ENCODE measurements at places on chromosomes 4 and X.

DNA sequence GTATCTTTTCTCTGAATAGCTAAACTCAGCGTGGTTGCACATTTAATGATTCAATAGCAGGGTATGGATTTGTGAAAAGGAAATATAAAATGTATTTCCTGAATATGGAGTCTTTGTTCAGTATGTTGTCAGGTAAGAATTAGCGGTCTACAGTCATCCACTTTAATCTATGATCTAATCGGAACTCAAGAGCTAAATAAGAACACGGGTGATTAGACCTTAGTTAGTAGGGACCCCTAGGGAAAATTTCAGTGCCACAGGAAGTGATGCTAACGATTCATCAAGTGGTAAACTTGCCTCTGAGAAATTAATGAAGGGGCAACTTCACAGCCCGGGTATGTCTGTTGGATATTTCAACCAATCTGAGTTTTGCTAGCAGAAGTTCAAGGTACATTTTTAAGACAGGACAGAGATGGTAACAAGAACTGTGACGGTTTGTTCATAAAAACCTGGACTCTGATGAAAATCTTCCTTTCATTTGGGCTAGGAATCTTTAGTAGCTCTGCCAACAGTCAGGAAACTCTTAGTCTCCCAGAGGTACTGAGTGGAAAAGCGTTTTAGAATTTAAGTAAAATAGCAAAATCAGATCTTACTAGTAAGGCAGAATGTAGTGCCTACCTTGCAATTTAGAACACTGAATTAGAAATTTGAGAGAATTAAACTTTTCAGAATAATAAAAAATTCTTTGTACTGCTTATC, 47.1 kb downstream of the PCDH7 start:
- no peak for DNase-seq

- DNase-seq, result no peak
These were observed 3.0 kb downstream of the MEPE start for GRCh38 chr4:87835743-87836142.

DNA sequence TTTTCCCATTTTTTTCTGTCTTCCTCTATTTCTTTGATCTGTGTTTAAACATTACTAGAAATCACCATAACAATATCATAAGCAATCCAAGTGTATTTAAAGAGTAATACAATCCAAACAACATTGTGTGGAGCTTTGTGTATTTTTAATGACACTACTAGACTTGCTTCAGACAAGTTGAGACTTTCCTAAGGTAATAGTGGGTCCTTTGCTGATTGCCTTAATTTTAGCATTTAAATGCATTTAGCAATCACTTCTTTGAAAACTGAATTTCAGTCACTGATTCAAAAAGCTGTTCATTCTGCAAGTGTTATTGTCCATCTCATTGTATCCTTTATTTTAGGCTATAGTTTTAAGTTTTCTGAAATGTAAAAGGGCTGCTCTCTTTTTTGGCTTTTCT, 804.8 kb downstream of the ADGRL3 start:
- no peak for DNase-seq

DNA sequence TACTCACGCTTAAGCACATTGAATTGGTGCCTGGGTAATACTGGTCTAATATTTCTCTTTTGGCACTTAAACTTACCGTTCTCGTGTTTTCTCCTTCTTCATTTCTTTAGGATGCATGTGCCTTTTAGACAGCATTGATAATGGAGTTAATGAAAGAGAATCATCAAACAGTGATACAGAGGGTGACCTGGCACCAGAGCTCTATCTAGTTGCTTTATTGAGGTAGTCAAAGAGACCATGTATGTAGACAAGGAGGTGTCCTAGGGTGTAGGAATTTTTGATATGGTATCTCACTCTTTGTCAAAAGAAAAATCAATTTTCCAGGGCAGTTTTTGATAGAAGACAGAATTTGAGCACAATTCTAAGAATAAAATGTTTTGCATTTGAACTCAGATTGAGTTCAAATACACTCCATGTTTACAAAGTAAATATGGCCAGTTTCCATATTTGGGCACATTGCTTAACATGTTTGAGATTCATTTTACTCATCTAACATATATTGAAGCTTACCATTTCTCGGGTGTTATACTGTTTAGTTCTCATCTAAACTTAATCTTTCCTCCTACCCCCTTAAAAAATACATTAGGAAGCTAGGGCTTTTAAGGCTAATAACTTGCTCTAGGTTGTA, 92.0 kb downstream of the WWC2 start:
- no peak for DNase-seq

DNA sequence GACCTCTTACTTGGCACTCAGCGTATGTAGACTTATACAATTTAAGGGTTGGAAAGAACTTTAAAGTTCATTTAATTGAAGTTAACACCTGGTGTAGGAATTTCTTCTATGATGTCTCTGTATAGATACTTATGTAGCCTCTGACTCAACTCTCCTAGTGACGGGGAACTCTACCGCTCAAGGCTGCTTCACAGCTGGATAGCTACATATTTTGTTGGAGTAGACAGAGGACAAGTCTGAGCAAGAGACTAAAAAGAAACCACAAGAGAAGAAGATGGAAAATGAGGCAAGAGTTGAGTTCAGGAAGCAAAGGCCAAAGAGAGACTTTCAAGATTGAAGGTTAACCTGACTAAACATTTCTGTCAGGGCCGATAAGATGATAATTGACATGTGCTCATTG, 52.6 kb downstream of the GPR50 start:
- no peak for DNase-seq

GRCh38 chr4:185357211-185357610, 38.5 kb downstream of the LRP2BP start:
- no peak for DNase-seq

GRCh38 chr4:55366621-55367020, 20.6 kb downstream of the SRD5A3 start:
- no peak for DNase-seq

DNA sequence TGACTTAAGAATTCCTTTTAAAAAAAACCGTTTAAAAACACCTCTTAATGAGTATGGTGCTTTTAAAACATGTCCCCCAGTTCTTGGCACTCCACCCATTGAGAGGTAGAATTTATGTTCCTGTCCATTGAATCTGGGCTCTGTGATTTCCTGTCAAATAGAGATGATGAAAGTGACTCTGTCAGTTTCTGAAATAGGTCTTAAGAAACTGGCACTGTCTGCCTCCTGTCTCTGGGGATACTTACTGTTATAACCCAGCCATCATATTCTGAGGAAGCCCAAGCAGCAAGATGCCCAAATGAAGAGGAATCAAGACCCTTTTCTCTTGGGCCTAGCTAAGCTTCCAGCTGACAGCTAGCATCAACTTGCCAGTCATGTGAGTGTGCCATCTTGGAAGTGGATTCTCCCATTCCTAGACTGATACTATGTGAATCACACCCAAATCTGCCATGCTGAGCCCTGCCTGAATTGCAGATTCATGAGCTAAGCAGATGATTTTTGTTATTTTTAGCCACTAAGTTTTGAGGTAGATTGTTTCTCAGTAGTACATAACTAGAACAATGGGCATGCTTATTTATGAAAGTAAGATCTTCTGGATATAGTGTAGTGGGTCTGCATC, 22.8 kb downstream of the C4orf54 start:
- DNase-seq, result no peak

DNA sequence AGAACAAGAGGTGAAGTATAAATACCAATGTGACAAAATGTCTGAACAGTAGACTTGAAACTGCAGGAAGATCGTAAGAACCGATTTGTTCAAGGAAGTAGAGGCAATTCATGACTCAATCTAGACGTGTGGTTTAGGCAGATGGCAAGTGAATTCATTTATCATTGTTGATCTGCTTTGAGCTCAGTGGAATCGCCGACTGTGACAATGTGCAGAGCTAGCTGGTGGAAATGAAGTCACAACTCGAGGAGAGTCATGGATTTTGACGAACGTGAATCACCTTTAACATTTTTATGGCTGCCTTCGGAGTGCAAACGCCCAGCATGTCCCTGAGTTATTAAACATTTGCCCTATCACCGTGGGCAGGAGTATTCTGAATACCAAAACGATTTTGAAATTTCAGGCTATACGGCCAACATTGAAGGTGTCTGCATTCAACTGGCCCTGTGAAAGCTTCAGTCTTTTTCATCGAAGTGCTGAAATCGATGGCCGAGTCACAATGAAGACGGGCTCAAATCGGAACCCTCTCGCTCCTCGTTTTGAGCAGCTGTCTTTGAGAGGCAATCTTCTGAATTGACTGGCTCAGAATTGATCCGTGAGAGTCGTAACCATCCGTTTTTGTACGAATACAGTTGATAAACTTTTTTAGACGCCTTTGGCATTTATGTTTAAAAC, 689 bp upstream of the OGT start:
- peak; percentile 59 for DNase-seq

DNA sequence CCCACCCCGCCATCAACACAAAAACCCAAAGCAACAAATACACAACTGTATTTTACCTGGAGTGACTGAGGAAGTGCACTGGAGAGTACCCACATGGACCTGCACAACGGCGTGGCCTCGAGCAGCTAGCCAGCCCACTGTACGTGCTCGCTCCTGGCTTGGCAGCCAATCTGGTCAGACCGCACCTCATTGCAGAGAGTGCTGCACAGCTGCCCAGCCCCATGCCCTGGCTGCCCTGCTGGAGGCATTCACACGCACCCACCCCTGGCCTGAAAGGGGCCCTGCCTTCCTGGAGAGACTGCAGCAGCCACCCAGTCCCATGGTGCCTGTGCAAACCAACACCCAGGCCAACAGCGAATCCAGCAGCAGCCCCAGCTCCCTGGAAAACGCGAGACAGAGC, 116.3 kb downstream of the GALNTL6 start:
- no peak for DNase-seq

DNA sequence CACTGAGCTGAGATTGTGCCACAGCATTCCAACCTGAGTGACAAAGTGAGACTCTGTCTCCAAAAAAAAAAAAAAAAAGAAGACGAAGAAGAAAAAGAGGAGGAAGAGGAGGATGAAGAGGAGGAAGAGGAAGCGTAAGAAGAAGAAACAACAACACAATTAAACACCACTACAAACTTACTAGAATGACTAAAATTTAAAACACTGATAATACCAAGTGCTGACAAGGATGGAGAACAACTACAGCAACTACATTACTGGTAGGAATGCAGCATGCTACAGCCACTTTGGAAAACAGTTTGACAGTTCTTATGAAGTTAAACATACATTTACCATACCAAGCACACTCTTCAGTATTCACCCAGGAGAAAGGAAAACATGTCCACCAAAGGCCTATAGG, 24.1 kb downstream of the LRBA start:
- DNase-seq, result no peak

DNA sequence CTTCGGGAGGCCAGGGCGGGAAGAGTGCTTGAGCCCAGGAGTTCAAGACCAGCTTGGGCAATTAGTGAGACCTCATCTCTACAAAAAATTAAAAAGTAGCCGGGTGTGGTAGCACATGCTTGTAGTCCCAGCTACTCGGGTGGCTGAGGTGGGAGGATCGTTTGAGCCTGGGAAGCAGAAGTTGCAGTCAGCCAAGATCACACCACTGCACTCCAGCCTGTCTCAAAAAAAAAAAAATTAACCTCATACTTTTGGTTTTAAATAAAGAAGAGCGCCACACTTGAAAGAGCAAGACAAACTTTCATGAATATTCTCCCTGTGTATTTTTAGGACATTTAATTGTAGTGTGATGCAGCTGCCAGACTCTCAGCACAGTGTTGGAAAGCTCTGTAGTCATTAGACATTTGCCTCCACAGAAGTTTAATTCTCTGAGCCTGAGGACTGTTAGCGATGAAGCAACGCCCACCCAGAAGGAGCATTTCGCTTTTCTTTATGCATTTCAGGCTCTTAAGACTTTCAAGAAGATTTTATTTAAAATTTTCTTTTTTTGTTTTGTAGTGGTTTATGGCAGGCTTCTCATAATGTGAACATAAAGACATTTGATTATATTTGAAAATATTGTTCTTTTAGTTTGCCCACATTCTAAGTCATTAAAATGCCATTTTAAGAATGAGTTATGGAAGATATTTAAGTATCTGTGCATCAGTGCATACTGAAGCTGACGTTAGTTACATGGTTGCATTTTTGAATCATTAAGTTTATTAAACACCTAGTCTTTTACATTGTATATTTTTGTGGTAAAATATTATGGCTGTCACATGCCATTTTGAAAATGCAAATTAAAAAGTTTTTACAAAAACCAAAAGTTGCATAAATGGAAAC, 45.8 kb downstream of the DCLK2 start:
- DNase-seq, result no peak

- DNase-seq, result no peak
These were observed 24.3 kb upstream of the PGM2 start for GRCh38 chr4:37802068-37802666.

DNA sequence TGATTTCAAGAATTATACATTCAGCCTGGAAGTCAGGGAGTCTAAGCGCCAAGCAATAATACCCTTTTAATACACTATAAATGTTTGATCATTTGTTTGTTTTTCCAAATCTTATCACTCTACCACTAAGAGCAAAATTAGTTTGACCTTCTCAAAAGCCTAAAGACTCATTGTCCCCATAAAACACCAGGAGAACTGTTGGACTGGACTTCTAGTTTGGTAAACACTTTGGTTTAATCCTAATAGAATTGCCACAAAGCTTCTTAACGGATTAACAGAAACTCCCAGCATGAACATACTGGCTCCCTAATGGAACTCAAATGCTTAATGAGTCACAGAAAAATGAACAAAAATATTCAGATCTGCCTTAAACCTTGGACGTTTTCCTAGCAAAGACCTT, 34.9 kb downstream of the SYTL5 start:
- DNase-seq, result no peak

DNA sequence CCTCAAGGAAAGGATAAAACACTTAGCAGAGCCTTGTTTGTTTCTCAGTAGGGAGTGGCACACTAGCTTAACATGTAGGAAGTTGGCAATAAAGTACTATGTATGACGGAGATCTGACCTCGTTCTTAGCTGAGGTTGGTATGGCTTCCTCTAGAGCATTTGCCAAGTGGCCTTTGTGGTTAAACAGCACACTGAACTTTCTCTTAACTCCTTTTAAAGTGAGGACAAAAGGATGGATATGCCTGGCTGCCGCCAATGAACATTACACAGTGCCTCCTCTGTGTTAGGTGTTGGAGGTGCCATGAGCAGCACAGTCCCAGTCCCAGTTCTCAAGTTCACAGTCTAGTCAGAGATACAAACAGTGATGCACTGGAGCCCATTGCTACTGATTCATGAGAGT, 54.4 kb downstream of the VGLL1 start:
- no peak for DNase-seq

GRCh38 chrX:10505726-10506125, 114.7 kb downstream of the MID1 start:
- no peak for DNase-seq

GRCh38 chrX:120727911-120728310, 98.1 kb upstream of the C1GALT1C1 start:
- no peak for DNase-seq

- DNase-seq, result no peak
These were observed 31.4 kb downstream of the RGS12 start for GRCh38 chr4:3324093-3324815.

GRCh38 chr4:108426493-108426892, 193.9 kb upstream of the RPL34 start:
- DNase-seq, result no peak

GRCh38 chr4:24770032-24770584, 25.3 kb upstream of the SOD3 start:
- no peak for DNase-seq

- no peak for DNase-seq
These were observed 17.5 kb upstream of the FAM241A start for GRCh38 chr4:112127803-112128202.

All from activated naive CD4-positive, alpha-beta T cell treated with anti-CD3 and anti-CD28 coated beads, Interleukin-2, amount 50 U/mL, for 16 hours (primary cell).